GM03348 (cell line): ENCODE measurements at places on chromosomes 12 and 14.

DNA sequence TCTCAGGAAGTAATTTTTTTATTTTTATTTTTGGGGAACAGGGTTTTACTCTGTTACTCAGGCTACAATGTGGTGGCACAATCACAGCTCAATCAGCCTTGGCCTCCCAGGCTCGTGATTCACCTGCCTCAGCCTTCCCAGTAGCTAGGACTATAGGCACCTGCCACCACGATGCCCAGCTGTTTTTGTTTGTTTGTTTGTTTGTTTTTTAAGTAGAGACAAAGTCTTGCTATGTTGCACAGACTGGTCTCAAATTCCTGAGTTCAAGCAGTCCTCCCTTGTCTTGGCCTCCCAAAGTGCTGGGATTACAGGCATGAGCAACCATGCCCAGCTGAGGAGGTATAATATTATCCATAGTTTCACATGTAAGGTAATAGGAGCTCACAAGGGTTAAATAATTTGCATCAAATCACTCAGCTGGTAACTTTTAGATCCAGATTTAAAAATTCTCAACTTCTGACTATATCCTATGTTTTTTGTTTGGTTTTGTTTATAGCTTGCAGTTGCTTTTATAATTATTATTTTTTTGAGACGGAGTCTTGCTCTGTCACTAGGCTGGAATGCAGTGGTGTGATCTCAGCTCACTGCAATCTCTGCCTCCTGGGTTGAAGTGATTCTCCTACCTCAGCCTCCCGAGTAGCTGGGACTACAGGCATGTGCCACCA, 629.3 kb downstream of the DIO2 start:
- DNase-seq: no peak

DNA sequence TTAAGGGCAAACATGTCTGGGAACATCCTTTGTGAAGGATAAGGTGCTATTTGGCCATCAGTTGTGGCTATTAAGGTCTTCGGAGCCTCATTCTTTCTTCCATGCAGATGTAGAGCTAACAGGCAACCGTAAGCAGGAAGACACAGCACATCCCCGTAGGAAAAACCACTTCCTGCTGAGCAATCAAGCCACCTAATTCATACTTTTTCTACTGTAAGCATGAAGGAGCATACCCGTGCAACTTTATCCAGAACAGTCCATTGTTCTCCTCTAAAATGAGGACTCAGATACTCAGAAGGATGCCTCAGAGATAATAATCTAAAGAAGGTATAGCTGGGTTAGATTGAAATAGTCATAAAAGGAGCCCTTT, 232.0 kb downstream of the PPM1H start:
- DNase-seq: no peak

DNA sequence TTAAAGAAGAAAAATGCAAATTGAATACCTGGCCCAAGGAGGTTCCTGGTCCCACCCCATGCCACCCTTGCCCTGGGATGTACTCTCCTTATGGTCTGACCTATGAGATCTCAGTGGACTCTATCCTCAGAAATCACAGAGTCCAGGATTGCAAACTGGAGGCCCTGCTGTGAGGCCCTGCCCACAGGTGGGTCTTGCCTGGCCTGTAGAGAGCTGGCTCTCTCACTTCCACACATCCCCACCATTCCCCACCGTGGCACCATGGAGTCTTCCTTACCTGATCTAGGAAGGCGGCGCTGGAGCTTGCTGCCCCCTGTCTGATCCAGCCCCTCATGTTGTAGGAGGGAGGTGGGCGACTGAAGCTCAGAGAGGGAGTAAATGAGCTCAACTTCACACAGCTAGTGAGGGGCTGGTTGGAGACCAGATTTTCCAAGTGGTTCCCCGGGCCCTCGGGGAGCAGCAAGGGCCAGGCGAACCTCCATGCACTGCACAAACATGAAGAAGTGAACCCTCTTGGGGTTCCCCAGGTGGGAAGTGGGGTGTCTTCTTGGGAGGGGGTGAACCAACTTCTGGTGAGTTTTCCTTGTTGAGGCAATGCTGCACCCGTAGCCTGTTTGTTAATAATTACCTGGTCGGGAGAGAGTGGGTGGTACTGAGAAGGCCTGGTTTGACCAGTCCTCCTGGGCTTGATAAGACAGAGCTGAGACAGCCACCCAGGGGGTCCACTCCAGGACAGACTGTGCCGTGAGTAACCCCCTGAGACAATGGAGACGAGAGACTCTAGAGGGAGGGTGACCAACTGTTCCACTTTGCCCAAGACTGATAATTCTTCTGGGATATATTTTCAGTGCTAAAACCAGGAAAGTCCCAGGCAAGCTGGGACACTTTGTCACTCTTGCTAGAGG, at the start of gene SERPINA4:
Gene SERPINA4, plus strand, starts transcription at position 692 of the 905 bp plus-strand sequence. CDS start 2,041 bp downstream, outside the sequence.
- DNase-seq: no peak

DNA sequence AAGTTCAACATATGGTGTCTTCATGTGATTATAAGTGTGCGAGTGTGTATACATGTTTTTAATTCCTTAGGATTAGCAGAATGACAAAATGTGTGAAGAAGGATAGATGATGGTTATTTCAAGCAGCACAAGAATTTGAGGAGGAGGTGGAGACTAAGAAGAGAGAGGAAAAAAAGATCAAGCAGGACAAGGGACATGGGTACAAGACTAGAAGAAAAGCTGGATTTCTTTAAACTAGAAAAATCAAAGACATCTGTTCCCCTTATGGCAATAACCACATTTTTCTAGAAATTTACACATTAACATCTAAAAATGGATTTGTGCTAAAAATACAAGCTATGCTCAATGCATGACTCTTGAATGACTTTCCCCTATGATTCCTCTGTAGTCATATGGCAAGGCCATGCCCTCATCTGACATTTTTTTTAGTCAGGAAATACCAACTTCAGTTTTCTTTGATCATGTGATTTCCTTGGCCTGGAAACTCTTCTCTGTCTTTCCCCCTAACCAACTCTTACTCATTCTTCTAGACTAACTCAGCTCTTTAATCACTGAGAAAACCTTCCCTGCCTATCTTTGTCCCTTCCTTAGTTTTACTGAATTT, 435.8 kb downstream of the NRXN3 start:
- DNase-seq: peak; percentile 75

GRCh38 chr12:93272997-93273396, 104.7 kb upstream of the NUDT4 start:
- no peak for DNase-seq

GRCh38 chr12:42234970-42235369, 3.1 kb downstream of the YAF2 start:
- DNase-seq: no peak

GRCh38 chr12:112852127-112852526, 54.6 kb upstream of the OAS1 start:
- DNase-seq: no peak
